A673 (cell line): ENCODE measurements at places on chromosomes 7 and 10. TPM values are rescaled to one million over a fixed set of nuclear protein-coding genes. Genes with fewer than 3 reads are reported as not detected.
A peak's percentile ranks its signal among the peaks of the same experiment; 100 is the strongest.

GRCh38 chr10:21626457-21627161 is 92.6 kb downstream of the MLLT10 start:
- no peaks in the 10 kb centered on the region for H3K36me3 ChIP-seq
- DNase-seq, result peak; percentile 22
- H3K27me3 ChIP-seq, result no peaks in the 10 kb centered on the region
- H3K4me3 ChIP-seq, result no peak overlapping the region
- H3K4me1 ChIP-seq, result peaks cover 11% of the 10 kb centered on the region
- H3K27ac ChIP-seq, result no peak overlapping the region

GRCh38 chr10:7523656-7524055 is 112.8 kb upstream of the SFMBT2 start:
- peaks cover 9% of the 10 kb centered on the region for H3K4me1 ChIP-seq
- H3K4me3 ChIP-seq, result no peak overlapping the region
- H3K27ac ChIP-seq, result no peak overlapping the region

DNA sequence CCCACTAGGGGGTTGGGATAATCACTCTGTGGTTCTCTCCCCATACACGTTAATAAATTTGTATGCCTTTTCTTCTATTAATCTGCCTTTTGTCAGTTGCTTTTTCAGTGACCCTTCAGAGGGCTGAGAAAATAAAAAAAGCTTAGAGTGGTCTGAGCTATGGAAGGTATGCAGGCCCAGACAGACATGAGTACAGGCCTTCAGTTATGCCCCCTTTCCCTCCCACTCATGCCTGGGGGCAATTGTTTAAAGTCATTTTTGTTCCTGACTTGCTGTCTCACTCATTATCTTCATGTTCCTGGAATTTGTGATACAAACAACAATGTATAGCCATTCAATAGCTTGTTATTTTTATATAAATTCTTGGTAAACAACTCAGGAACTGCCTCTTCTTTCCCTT is 170.8 kb downstream of the AKR1D1 start:
- no peaks in the 10 kb centered on the region for H3K36me3 ChIP-seq
- H3K4me1 ChIP-seq, result no peaks in the 10 kb centered on the region
- H3K4me3 ChIP-seq, result no peak overlapping the region
- no peak overlapping the region for H3K27ac ChIP-seq

GRCh38 chr10:71053169-71053895 is 159.0 kb upstream of the UNC5B start:
- no peaks in the 10 kb centered on the region for H3K36me3 ChIP-seq
- no peak overlapping the region for H3K27ac ChIP-seq
- H3K27me3 ChIP-seq, result no peaks in the 10 kb centered on the region
- H3K4me1 ChIP-seq, result no peaks in the 10 kb centered on the region
- H3K4me3 ChIP-seq, result no peak overlapping the region

DNA sequence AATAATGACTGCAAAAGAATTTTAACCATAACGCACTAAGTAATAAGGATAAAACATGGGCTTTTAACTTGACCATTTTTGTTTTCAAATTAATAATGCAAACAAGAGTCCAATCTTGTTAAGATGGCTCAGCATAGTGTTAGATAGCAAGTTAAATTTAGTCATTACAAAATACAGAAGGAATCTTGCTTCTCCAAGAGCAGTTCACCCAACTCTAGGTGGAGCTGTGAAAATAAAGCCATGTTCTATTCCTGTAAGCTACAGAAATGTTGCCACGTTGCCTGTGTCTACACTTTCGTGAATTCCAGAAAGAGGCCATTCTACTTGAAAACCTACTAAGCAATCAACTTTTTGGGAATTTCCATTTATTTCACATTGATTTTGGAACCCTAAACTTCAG is 191.9 kb downstream of the SFMBT2 start:
- peak; percentile 7 for DNase-seq
- H3K27me3 ChIP-seq, result peaks cover 6% of the 10 kb centered on the region
- H3K4me1 ChIP-seq, result no peaks in the 10 kb centered on the region
- H3K36me3 ChIP-seq, result no peaks in the 10 kb centered on the region
- H3K27ac ChIP-seq, result no peak overlapping the region
- H3K4me3 ChIP-seq, result no peak overlapping the region

GRCh38 chr7:128837521-128837921 is 7.3 kb downstream of the FLNC start:
- H3K27ac ChIP-seq, result no peak overlapping the region
- no peak for DNase-seq
- no peaks in the 10 kb centered on the region for H3K36me3 ChIP-seq
- H3K4me3 ChIP-seq, result no peak overlapping the region
- peaks cover 13% of the 10 kb centered on the region for H3K4me1 ChIP-seq
- no peaks in the 10 kb centered on the region for H3K27me3 ChIP-seq

- H3K27ac ChIP-seq, result peak overlapping the region; percentile 98
- no peak for DNase-seq
- H3K4me3 ChIP-seq, result peak overlapping the region; percentile 77
- H3K36me3 ChIP-seq, result no peaks in the 10 kb centered on the region
- no peaks in the 10 kb centered on the region for H3K27me3 ChIP-seq
- peaks cover 13% of the 10 kb centered on the region for H3K4me1 ChIP-seq
Observed at GRCh38 chr10:37856881-37857286, 526 bp downstream of the ZNF248 start.

DNA sequence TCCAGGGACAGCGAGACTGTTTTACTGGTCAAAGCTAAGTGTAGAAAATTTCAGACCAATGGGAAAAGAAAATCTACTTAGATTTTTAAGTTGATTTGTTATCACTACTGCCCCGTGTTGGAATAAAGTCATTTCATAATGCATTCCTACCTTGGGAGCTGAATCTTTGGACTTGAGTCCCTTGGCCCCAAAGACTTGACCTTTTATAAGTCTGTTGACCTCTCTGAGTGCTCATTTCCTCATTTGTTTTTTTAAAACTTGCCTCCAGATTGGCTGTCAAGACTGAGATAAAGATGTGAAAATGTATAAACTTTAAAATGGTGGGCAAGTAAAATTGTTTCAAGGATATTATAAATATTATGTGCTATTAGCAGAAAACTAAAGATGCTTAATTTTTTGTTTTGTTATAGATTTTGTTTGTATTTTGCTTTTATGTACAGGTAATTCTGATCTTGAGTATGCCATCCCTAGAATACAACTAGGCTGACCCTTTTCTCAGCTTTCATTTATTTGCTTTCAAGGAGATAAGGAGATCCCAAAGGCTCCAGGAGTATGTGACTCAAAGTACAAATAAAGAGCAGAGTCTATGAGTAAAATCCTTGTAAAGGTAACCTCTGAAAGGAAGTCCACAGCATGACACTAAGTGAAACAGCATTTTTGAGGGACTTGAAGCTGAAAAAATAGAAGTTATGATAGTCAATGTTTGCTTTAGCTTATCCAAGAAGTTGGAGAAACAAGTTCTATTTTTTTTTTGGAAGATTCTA is 54.6 kb downstream of the TMEM26 start:
- H3K4me1 ChIP-seq, result peaks cover 9% of the 10 kb centered on the region
- no peak for DNase-seq
- H3K4me3 ChIP-seq, result no peak overlapping the region
- H3K27ac ChIP-seq, result no peak overlapping the region
- H3K36me3 ChIP-seq, result no peaks in the 10 kb centered on the region
- H3K27me3 ChIP-seq, result no peaks in the 10 kb centered on the region

DNA sequence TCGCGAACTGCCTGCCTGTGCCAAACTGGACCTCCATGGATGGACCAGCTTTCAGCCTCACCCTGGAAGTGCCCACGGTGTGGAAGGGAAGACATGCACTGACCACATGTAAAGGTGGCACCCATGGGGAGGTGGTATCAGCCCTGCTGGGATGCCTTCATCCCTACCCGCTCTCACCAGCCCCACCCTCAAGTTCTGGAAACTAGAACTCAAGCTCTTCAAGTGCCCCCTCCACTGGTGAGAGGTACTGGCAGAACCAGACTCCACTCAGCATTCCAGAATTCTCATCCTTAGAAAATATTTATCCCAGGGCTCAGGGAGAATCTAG is 5.9 kb downstream of the ZNF488 start:
- no peaks in the 10 kb centered on the region for H3K36me3 ChIP-seq
- H3K27me3 ChIP-seq, result peaks cover 55% of the 10 kb centered on the region
- no peak for DNase-seq
- peaks cover 1% of the 10 kb centered on the region for H3K4me1 ChIP-seq
- H3K4me3 ChIP-seq, result no peak overlapping the region

DNA sequence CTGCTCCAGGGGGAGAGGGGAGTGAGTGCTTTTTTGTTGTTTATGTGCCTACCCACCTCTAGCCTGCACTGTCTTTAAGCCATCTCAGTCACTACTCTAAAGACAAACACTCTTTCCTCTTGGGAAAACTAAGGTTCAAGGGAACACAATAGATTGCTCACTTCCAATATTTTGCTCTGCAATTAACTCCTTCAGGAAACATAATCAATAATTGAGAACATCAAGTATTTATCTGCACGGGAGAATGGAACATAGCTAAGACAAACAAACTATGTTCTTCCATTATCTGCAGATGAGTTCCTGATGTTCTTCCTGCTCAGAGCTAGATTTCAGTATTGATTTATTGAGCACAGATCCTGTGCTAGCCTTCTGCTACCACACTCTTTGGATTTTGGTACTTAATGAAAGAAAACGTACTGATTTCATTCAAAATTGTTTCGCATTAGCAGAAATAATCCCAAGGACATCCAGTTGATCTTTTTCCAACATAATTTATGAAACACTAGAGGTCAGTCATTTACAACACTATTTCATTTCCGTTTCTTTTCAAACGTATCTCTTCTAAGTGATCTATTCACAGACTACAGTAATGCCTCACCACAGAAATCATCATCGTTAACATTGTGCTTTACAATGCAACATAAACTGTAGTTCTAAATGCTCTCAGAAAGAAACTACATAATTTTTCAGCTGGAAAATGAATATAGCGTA is 8.3 kb downstream of the NEBL start:
- peaks cover 15% of the 10 kb centered on the region for H3K4me1 ChIP-seq
- H3K27me3 ChIP-seq, result no peaks in the 10 kb centered on the region
- no peaks in the 10 kb centered on the region for H3K36me3 ChIP-seq
- peak; percentile 18 for DNase-seq
- H3K27ac ChIP-seq, result no peak overlapping the region

DNA sequence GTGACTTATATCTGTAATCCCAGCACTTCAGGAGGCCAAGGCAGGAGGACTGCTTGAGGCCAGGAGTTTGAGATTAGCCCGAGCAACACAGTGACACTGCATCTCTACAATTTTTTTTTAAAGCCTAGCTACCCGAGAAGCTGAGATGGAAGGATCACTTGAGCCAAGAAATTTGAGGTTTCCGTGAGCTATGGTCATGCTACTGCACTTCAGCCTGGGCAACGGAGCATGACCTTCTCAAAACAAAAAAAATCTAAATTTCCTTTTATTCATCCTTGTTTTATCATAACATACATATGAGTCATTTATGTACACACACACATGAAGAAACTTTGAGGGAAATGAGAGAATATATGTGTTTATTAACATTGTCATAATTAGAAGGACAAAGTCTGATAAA is 277.5 kb upstream of the MAGI2 start:
- H3K36me3 ChIP-seq, result no peaks in the 10 kb centered on the region
- H3K27ac ChIP-seq, result no peak overlapping the region
- no peak for DNase-seq
- H3K4me3 ChIP-seq, result no peak overlapping the region
- no peaks in the 10 kb centered on the region for H3K4me1 ChIP-seq

Gene NPY
- 34.4 and 40.1 TPM in 2 replicates for total RNA-seq

Gene SEMA3D
- total RNA-seq, result 23.3 and 32.0 TPM in 2 replicates

Gene SLC29A4
- 27.7 and 38.6 TPM in 2 replicates for total RNA-seq

Gene TMEM139
- not detected in 2 replicates for total RNA-seq

Gene CCDC3
- 2.8 and 3.0 TPM in 2 replicates for total RNA-seq
